Stimulated activated naive CD8-positive, alpha-beta T cell treated with anti-CD3 and anti-CD28 coated beads, Interleukin-15, Interleukin-2, amounts not matched to agents 100 U/mL and 50 U/mL, for 24 hours (primary cell): ENCODE measurements at places on chromosomes 2 and 18.

DNA sequence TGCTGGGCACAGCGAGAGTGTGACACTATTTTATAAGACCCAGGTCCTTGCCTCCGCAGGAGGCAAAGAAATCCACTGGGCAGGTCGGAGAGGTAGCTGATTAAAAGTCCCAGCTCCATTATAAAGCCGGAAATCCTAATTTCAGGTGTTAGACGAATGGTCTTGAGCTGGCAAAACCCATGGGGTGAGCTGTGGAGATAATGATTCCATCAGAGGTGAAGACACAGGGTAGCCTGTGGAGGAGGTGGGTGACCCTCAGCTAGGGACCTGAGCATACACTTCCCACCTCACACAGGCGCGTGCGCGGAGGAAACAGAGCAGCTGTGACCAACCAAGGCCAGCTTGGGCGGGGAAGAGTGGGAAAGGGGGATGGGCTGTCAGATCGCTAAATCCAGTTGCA is 201.7 kb upstream of the CXCR4 start:
- DNase-seq: no peak

DNA sequence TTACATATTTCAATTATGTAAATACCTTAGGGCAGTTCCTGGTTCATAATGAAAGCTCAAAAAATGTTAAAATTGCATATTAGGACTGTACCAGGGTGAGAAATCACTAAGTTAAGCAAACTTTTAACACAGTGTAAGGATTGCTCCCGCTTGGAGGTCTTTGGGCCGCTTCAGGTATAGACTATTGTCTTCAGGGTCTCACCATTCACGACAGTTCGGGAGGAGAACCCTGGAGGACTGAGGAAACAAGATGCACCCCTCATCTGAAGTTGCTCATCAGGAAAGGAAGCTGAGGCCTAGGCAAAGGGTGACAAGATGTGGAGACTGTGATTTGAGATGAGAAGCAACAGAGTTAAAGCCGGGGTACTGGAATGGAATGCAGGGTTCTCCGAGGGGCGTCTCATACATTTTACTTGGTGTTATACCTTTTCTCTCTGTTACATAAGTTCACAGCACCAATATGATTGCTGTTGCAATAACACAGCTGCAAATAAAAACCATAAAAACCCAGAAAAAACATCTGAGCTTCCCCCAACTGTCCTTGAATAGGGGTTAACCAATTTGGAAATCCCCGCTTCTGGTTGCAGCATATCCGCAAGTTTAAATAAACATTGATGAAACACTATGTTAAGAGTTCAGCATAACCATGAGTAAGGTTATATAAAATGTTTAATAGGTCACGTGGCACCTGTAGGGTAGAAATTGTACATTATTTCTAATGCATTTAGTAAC is 40.1 kb downstream of the FBXO48 start:
- no peak for DNase-seq

DNA sequence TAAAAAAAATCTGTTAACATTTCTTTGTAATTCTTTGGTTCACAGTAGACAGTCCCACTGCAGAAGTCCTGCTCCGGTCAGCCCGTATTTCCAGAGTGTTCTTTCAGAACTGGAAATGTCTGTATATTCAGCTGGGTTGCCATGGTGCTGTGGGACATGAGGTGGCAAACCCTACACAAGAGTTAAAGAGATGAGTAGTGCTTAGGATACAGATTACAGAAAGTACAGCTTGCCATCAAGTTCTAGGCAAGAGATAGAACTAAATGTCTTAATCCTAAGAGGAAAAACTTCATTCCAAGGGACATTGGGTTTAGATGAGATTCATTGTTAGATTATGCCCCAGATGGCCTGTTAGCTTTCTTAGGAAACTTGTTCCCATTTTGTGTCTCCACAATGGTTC is 60.1 kb downstream of the FMNL2 start:
- no peak for DNase-seq

DNA sequence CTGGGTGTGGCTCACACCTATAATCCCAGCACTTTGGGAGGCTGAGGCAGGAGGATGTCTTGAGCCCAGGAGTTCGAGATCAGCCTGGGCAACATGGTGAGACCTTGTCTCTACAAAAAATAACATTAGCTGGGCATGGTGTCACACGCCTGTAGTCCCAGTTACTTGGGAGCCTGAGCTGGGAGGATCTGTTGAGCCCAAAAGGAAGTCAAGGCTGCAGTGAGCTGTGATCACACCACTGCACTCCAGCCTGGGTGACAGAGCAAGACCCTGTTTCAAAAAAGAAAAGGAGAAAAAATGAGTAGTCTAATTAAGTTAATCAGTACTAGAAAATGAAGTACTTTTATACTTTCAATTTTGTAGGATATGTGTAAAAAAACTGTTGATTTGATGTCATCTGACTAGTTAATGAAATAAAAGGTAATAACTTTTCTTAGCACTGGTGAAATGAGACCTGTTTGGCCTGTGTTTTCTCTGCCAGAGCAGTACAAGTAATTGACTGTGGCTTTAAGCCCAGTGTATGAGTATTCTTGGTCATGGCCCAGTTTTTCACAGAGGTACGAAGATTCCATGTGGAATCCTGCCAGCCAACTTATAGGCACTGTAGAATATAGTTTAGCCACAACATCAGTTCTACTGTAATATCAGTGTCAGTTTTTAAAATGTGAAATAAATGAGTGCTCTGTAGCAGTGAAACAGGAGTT is 35.8 kb downstream of the MFSD6 start:
- DNase-seq: no peak

- no peak for DNase-seq
Observed at GRCh38 chr2:71151620-71152019, 21.2 kb downstream of the MPHOSPH10 start.

DNA sequence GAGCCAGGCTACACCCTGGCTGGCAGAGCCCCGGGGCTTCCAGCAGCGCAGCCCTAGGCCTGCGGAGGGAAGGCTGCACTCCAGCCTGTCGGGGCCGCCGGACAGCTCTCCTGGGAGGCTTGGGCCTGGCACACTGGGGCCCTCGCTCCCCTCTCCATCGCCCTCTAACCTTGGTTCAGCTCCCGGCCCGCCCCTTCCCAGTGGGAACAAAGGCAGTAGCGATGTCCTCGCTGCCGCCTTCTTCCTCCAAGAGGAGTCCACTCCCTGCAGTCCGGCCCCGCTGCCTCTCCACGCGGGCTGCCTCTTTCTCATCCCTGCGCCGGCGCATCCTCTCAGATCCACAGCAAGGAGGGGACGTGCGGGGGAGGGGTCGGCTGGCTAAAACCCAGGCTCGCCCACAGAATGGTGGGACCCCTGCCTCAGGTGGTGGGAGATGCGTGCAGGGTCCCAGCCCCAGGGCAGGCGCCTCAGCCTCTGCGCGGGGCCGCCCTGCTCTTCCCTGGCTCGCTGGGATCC is 138.1 kb downstream of the TWIST2 start:
- DNase-seq: no peak

DNA sequence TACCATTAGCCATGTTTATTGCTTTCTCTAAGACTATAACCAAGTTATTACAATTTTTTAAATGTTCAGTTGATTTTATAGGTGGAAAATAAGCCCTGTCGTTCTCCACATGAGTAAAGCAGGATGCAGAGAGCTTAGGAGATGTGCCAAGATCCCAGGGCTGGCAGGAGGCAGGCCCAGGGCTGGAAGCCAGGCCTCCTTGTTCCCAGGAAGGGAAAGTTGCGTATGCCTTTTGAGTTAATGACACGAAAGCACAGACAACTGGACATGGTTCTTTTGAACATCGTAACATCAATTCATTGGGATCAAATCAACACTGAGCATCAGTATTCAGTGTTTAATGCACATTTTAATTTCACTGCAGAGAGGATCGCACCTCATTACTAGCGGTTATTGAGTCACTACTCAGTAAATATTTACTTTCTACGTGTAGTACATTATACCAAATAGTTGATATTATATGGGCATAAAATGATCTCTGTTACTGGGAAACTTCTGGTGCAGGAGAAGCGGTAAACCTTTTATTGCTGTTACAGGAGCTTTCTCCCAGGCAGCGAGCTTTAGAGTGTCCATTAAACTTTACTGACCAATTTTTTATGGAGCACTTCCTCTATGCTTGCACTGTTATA is 60.0 kb downstream of the RNF144A start:
- DNase-seq: no peak

GRCh38 chr18:13629841-13630715 is 96.3 kb downstream of the FAM210A start:
- DNase-seq: peak; percentile 60

DNA sequence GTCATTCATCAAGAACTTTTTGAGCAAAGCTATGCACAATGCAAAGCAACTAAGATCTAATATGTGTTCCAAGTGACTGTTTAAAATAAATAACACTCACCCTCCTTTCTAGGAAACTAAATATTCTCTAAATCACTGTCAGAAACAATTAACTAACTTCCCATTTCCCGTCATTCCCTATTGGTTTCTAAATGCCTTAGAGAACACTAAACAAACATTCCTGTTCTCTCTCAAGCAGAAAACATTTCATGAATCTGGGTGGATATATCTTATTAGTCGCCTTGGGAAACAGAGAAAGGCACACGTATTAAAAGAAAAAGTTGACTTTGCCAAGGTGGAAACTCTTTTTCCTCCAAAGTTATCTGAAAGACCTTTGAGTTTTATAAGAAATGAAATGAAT is 735.2 kb downstream of the MBD2 start:
- DNase-seq: no peak

GRCh38 chr2:3334392-3335345 is 42.9 kb downstream of the EIPR1 start:
- DNase-seq: no peak

- DNase-seq: no peak
Observed at GRCh38 chr2:102149644-102150455, 7.3 kb downstream of the IL1R1 start.

- no peak for DNase-seq
Observed at GRCh38 chr2:166042356-166042755, 85.5 kb downstream of the SCN1A start.

DNA sequence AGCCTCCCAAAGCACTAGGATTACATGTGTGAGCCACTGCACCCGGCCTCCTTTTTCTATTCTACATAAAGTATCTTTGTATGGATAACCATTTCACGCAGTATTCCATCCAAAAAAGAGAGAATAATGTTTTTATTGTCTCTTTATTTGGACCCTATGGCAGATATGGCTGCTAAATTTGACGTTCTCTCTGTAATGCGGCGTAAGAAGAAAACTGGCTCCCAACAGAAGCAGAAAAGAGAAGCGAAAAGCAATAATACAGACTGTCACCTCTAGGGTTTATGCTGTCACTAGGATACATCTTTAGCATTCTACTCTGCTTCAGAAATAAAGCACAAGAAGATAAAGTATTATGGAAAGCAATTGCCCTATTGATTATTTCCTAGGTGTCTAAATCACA is 55.9 kb downstream of the FN1 start:
- no peak for DNase-seq

- no peak for DNase-seq
Observed at GRCh38 chr2:12842917-12843316, 126.2 kb downstream of the TRIB2 start.

GRCh38 chr2:424306-425171 is 136.6 kb upstream of the ALKAL2 start:
- no peak for DNase-seq

DNA sequence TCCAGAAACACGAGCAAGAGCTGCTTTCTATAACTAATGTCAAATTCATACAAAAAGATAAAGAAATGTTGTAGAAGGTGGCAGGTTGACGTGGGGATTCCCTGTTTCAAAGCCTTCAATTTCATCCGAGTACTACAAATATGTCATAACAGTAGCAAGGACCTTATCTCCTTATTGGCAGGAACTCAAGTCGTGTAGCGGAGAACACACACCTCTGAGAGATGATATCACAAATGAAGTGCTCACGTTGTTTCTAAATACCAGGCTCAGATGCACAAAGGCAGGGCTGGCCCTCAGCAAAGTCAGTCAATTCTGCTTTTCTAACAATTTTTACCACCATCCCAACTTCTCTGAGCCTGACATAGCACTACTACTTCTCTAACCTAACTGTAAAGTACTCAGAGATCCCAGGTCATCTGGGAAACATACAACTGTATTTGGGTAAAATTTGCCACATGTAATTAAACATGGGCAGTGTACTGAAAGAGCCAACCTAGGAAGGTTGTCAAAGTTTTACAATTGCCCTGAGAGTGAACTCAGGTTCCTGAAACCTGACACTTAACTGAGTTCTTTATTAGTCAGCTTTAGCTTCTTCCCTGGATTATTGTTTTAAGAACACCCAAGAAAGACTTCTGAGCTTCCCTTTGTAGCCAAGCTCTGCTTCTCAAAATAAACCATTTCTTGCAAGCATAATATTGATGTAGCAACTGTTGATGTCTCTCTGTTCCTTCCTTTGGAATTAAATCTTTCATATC is 813.7 kb upstream of the ACVR2A start:
- DNase-seq: no peak

- DNase-seq: no peak
Observed at GRCh38 chr2:10007921-10008808, 35.2 kb upstream of the KLF11 start.

DNA sequence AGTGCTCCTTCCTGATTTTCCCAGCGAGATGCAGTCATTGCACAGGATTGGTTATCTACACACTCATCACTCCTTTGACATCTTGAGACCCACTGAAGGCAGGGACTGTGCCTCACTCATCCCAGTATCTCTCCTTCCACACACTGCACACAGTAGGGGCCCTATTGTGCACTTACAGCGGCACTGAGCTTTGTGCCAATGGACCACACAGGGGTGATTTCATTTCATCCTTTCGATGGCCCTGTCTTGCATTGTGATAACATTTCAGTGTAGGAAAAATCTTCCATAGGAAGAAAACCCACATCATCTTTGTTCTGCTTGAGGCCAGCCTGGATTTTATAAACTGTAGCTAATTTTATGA is 11.0 kb upstream of the LRRFIP1 start:
- no peak for DNase-seq

- DNase-seq: no peak
Observed at GRCh38 chr2:118584062-118584749, 263.2 kb downstream of the EN1 start.

- no peak for DNase-seq
Observed at GRCh38 chr2:33029926-33030325, 83.2 kb downstream of the LTBP1 start.

GRCh38 chr18:44803019-44803650 is 122.4 kb downstream of the SETBP1 start:
- no peak for DNase-seq

- DNase-seq: no peak
Observed at GRCh38 chr2:9074930-9075329, 71.4 kb upstream of the MBOAT2 start.

DNA sequence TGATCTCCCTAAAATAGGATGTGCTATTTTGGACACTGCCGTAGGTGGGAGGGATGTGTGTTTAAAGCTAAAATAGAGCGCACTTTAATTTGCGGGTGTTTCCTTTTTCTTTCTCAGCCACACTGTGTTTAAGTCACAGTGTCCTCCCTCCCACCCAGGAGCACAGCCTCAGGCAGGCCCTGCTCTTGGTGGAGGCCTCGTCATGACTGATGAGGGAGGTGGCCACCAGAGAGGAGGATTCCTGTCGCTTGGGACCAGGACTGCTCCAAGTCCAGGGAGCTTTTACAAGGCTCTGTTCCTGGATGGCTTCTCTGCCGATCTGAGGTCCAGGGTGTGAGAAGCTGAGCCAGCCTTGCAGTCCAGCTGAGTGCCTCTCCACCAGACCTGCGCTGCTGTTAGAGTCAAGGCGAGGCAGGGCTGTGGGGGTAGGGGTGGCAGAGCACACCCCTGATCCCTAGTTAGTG is 33.5 kb downstream of the INPP4A start:
- no peak for DNase-seq

GRCh38 chr2:189147361-189147760 is 32.2 kb downstream of the COL5A2 start:
- DNase-seq: no peak
